Skin of body (tissue), 3 donors: ENCODE measurements at places on chromosomes 12 and 14. TPM values are rescaled to one million over a fixed set of nuclear protein-coding genes. Genes with fewer than 3 reads are reported as not detected.
A peak's percentile ranks its signal among the peaks of the same experiment; 100 is the strongest.

Gene PRDM4
- total RNA-seq, result 15.7 TPM

Gene CLEC6A
- not detected for total RNA-seq

Gene GPR65
- 1.6 TPM for total RNA-seq

Gene C12orf54
- not detected for total RNA-seq

Gene IAPP
- not detected for total RNA-seq

Gene SYT10
- total RNA-seq, result 0.10 TPM

Gene DDN
- 0.69 TPM for total RNA-seq

DNA sequence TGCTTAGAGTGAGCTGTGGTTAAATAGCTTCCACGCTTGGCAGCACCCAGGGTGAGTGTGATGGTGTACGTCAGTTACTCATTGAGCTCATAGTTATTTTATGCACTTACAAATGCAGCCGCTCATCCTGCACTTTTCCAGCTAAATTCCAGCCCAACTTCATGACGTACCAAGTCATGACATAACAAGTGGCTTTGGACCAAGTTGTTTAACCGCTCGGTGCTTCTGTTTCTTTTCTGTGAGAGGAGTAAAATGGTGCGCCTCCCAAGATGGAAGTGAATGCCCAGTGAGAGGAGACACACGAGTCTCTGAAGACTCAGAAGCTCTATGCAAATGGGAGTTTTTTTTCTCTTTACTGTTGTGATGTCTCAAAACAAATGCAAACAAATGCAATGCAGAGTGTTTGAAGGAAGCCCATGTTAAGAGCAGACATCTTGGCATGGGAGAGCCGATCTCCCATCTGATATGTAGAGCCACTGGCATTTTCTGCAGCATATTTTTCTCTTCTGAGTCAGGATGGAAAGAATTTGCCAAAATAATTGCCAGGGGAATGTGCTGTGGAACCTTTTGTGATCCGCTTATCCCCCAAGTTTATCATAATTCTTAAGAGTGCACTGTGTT, 72.2 kb downstream of the FBXW8 start:
- peak; percentile 63 for DNase-seq

- DNase-seq, result no peak
Measured at GRCh38 chr12:19850346-19851065, 411.2 kb downstream of the AEBP2 start.

DNA sequence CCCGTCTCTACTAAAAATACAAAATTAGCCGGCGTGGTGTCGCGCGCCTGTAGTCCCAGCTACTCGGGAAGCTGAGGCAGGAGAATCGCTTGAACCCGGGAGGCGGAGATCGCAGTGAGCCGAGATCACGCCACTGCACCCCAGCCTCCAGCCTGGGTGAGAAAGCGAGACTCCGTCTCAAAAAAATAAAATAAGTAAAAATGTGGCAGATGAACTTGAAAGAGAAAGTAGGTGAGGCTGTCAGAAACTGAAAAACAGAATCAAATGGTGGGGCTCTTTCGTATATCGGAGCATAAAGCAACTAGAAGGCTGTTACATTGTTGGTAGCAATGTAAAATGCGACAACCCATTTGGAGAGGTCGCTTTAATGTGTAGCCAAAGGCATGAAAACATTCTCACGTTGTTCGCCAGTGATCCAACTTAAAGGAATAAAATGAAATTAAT, 767 bp upstream of the CCNT1 start:
- no peak for DNase-seq

- no peak for DNase-seq
Measured at GRCh38 chr14:92549105-92549858, 35.7 kb downstream of the RIN3 start.

DNA sequence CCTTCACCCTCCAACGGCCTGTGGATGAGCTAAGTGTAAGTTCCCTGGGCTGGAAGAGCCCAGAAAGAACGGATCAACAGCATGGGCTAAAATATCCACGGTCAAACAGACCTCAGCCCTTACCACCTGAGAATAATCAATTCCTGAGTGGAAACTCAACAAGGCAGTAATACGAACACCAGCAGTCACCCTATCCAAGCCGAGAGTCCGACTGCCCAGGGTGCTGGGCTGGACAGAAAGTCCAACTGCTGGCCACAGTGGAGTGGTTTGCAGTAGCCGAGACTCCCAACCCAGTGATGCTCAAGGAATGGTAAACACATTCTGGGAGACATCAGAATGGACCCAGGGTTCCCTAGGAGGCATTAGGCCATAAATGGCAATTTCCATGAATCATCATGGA, 36.8 kb downstream of the ANO2 start:
- no peak for DNase-seq

GRCh38 chr12:100141998-100142850, 450 bp downstream of the BLTP3B start:
- peak; percentile 16 for DNase-seq

DNA sequence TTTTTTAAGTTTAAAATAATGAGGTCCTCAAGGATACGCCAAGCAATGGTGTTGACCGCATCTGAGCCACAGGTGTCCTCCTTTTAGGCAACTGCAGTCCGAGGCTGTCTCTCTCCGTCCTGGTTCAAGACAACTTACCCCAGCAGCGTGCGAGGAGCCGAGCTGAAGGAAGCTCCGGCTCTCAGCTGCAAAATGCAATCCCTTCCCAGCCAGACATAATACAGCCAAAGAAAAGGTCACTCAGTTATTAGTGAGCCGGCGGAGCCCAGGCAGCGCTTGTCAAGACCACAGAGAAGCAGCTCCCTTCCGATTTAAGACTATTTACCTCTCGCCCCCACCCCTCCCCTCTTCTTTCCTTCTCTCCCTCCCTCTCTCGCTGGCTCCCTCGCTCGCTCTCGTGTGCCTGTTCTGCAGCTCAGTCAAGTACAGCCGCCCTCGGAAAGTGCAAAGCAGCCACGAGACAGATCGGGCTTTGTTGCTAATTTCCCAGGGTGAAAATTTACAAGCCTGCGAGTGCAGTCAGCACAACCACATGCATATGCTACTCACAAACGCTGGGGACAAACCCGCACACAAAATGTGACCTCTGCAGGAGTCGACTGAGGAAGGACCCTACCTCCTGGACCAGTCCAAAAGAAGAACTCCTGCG, 363 bp upstream of the LMO3 start:
- peak; percentile 2 for DNase-seq
